ENCODE measurements at places on chromosomes 4 and X.

- peak; percentile 9 for DNase-seq
Observed at GRCh38 chr4:113760094-113760794, 1.3 kb downstream of the CAMK2D start.

DNA sequence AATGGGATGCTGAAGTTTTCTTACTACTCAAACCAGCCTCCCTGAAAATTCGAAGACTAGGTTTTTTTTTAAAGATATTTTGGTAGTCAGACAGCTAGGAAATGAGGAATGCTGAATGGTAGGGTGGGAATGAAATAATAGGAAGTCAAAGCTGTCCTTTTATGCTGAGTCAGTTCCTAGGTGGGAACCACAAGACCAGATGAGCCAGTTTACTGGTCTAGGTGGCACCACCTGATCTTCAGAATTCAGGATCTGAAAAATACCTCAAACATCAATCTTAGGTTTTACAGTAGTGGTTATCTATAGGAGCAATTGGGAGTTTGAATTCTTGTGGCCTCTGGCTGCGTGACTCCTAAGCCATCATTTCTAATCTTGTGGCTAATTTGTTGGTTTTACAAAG, 183.1 kb upstream of the GALNT7 start:
- no peak for DNase-seq

- DNase-seq, result no peak
Observed at GRCh38 chr4:20844311-20844710, 144.1 kb downstream of the PACRGL start.

GRCh38 chrX:56107320-56107719, 124.8 kb upstream of the KLF8 start:
- no peak for DNase-seq

DNA sequence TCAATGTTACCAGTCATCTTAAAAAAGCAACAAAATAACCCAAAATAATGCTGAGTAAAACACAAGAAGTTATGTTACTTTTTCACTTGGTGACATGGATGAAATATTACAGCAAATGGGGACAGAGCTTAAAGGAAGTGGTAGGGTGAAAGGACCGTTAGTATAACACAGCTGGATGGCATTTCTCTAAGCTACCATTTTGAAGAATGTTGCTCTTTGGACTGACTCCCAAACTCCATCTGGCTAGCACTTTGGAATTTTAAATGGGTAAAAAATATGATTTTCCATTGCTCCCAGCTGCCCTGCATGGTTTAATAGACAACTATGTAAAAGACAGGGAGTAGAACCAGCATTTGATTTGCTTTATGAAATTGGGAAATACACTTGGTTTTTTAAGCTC, 27.6 kb downstream of the CLCN5 start:
- DNase-seq, result no peak

- DNase-seq, result no peak
Observed at GRCh38 chr4:7191546-7192251, 639 bp upstream of the SORCS2 start.

DNA sequence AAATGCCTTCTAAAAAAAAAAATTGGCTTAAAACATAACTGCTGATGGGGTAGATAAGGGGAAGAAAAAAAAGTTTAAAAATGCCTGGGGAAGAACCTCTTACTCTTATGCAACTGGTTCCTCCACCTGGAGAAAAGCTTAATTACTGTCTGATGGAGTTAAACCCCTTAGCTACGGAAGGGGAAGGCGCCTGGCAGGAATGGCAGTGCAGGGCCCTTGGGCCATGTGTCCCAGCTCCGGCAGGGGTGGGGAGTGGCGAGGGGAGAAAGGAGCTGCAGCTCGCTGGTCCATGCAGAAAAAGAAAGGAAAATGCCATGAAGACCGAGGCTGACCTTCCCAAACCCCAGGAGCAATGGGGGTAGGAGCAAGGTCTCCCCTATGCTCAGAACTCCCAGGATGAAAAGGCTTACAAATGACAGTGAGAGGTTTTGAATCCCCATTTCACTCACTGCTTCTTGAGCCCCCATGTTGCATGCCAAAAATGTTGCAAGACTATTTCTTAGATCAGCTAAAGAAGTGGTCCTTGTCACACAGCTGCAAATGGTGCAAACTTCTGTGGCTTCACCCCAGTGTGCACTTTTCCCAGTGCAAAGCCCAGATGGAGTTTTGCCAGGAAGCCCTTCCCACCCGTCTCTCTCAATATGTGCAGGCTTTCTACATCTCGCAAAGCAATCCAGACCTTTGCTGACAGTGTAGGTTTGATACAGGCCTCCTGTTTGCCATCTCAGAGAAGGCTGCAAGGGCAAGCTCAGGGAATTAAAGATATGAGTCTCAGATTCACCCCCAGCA, 204.8 kb upstream of the CT83 start:
- DNase-seq, result no peak

- no peak for DNase-seq
Observed at GRCh38 chr4:89006307-89006706, 50.7 kb downstream of the FAM13A start.
